ENCODE measurements at places on chromosomes 1 and 21.

DNA sequence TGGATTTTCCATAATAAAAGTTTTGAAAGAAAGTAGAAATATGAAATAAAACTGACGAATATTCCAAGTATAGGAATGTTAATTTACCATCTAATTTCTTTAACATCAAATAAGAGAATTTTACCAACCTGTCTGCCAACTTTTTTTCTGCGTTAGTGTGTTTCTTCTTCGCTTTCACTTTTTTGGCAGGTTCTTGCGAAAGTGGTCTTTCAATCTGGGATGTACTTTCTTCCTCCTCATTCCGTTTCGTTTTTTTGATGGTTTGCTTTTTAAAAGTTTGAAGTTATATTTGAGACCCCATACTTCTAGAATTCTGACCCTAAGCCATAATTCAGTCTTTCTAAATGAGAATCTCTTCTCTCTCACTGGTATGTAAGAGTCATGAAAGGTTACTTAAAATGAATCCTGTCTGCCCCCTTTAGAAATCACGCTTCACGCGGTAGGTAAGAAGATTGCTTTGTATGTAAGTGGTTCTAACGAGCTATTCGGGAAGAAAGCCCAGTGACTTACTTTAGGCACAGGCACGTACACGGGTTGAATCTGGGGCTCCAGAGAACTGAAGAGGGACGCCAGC lies 580 bp downstream of the RBM34 start:
- no peak for DNase-seq

GRCh38 chr1:114558544-114558943 lies 22.9 kb downstream of the BCAS2 start:
- no peak for DNase-seq

GRCh38 chr1:93817819-93818569 lies 61.0 kb downstream of the DNTTIP2 start:
- DNase-seq: no peak

GRCh38 chr21:41366522-41367151 lies 4.8 kb downstream of the MX2 start:
- DNase-seq: peak; percentile 38

DNA sequence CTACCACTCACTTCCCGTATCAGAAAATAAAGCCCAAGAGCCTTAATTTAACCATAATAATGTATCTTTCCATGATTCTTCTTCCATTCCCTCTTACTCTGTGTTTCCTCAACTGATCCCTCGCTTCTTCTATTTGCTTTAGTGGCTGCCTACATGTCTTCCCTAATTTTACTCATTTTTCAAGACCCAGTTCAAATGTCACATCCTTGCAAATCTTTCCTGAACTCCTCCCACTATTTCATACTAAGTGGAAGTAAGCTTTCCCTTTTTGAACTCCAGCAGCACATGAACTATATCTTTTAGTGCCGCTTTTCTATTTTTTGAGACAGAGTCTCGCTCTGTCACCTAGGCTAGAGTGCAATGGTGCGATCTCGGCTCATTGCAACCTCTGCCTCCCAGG lies 3.8 kb upstream of the NFYC start:
- no peak for DNase-seq

DNA sequence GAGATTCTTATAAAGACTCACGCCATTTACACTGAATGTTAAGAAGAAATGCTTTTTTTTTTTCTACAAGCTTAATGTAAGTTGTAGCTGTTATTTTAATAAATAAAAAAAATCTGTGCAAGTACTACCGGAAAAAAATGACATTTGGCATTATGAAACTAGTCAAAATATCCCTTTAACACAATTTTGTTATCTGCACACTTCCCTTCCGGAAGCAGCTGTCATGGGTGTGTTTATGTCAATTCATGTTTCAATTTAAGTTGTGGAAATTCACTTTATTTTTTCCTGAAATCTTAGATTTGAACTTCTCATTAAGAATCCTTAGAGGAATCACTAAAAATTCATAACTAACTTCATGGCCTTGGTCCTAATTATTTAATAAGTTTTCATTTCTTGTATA lies 308.1 kb downstream of the KCTD3 start:
- no peak for DNase-seq

GRCh38 chr1:44714532-44714931 lies 16.4 kb downstream of the RNU5D-1 start:
- no peak for DNase-seq

- DNase-seq: no peak
Measured at GRCh38 chr1:31523012-31523411, 53.3 kb upstream of the TINAGL1 start.

DNA sequence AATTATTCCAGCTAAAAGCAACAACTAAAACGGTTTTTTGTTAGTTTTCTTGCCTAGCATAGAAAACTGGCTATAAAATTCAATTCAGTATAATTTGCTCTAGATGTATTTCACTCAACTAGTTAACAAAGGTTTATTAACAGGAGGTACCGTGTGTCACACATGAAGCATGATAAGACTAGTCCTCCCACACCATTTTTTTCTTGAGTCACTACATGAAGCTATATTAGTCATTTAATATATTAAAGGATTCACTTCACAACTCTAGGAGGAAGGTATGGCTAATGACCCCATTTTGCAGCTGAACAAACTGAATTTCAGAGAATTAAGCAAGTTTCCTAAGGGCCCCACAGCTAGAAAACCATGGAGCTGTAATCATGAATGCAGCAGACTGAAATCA lies 307.8 kb upstream of the USP25 start:
- no peak for DNase-seq

DNA sequence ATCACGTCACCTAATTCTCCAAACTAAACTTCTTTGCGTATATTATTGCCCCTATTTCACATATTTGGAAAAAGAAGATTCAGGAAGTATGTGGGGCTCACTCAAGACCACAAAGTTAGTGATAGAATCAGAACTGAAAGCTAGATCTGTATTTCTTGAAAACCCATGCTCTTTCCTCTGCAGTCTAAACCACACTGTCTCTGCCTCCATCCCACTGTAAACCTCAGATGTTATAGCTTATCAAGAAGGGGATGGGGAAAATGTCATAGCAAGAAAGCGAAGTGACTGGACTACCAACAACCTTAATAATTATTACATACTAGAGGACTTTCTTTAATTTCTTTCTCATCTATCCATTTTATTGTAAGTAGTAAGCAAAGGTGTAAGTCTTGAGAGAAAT lies 257.7 kb upstream of the SGIP1 start:
- no peak for DNase-seq

DNA sequence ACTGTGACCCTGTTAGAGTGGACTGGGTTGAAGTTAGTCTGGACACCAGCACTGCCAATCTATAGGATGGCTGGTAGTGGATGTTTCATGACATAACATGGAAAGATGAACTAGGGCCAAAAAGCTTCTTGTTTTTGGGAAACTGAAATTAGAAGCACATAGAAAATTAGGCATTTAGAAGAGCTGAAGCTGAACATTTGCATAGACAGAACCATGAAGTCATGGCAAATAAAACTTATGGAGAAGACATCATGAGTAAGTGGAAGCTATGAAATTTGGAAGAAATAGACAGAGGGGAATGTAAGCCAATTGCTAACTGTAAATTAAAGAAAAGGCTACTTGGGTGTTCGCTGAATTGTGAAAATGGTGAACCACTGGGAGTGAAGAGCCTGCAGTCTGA lies 2.7 kb upstream of the S100A11 start:
- no peak for DNase-seq

GRCh38 chr1:248696261-248696660 lies 6.3 kb downstream of the OR14I1 start:
- DNase-seq: no peak

GRCh38 chr1:170545476-170545875 lies 13.5 kb downstream of the GORAB start:
- no peak for DNase-seq

- DNase-seq: no peak
Measured at GRCh38 chr1:8382608-8383505, 64.9 kb downstream of the SLC45A1 start.

GRCh38 chr1:115839679-115840237 lies 1.2 kb downstream of the NHLH2 start:
- DNase-seq: no peak

- DNase-seq: no peak
Measured at GRCh38 chr1:209989525-209989924, 51.5 kb downstream of the SYT14 start.

GRCh38 chr1:43849670-43850069 lies 83.9 kb upstream of the ARTN start:
- no peak for DNase-seq

GRCh38 chr21:29943885-29944284 lies 4.1 kb upstream of the GRIK1 start:
- DNase-seq: no peak

DNA sequence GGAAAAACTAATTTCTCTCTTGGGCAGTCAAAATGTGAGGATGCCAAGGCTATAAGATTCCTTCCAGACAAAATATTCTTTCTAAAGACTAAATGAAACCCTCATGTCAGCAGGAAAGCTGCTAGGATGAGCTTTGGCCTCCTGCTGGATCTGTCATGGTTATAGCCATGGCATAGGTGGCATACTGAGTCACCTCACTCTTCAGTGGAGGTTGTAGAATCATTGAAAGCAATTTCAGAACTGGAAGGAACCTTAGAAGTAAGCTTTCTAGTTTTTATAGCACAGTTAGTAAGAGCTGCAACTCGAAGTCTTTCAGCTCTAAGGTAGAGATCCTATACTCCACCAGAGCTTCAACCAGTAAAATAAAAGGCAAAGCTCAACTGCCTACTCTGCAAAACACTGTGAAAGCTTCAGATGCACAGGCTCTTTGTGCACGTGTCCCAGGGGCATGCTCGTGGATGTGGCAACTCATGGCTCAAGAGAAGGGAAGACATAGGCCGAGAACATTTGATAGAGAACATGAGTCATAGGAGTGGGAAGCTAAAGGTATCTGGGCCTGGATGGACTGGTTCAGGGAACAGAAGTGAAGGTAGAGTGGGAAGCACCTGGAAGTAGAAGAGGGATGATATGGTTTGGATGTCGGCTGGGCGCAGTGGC lies 5.8 kb downstream of the AVPR1B start:
- DNase-seq: no peak

DNA sequence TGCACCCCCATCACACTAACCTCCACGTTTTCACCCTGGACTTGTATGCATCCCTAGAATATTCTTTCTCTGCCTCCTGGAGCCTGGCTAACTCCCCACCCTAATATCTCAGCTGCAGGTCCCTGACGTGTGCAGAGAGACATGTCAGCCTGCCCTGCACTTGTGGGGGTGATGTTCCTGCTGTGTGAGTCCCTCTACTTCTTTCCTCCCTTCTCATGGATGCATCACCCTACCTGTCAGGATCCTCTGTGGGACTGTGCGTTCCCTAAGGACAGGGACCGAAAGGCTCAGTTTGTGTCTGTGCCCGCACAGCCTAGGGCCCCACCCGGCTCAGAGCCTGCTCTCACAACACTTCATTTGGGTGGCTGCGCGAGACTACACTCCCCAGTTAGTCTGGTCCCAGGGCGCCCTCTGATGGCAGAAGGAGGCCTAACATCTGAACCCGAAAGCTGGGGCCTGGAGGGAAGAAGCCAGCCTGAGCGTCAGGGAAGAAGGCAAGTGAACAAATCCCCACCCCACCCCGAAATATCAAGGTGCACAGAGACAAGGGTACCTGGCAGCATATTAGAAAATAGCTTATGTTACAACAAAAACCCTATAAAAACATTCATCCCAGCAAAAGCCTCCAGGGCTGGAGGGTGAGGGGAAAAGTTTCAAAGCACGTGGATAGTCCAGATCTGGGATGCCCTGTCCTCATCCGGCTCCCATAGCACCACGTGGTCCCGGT lies 3.7 kb downstream of the CD52 start:
- peak; percentile 89 for DNase-seq

- DNase-seq: no peak
Measured at GRCh38 chr1:151193856-151194255, 3.9 kb upstream of the VPS72 start.

DNA sequence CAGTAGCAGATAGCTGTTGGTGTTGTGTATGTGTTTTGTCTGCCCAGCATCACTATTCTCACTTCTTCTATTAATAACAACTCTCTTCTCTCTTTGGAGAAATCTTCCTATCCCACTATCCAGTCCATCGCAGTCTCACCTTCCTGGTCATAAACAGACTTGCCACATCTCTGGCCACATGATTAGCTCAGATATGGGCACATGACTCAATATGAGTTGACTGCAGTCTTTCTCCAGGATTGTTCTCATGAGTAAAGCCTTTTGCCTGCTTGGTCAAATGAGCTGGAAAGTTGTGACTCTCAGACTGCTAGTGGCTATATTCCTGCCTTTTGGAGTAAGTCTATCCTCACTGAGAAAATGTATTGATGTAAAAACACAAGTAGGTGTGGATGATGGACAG lies 32.9 kb upstream of the TADA1 start:
- no peak for DNase-seq

GRCh38 chr1:54577612-54578011 lies 29.6 kb downstream of the ACOT11 start:
- DNase-seq: no peak

GRCh38 chr1:57423656-57424211 lies at the start of gene DAB1:
TSS of gene DAB1 (minus strand) at chr1:57424060. CDS start at chr1:57291030, 133,030 bp downstream.
- DNase-seq: no peak

- DNase-seq: no peak
Measured at GRCh38 chr1:11874624-11875023, 15.9 kb upstream of the NPPB start.

DNA sequence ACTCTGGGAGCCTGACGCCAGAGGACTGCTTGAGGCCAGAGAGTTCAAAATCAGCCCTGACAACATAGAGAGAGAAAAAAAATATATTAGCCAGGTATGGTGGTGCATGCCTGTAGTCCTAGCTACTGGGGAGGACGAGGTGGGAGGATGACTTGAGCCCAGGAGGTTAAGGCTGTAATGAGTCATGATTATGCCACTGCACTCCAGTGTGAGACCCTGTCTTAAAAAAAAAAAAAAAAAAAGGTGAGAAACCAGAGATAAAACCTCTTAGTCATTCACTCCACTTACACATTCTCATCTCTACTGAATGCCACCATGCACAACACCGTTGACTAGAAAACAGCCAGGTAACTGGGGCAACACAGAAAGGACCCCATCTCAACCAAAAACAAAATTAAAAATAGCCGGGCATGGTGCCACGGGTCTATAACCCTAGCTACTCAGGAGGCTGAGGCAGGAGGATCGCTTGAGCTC lies 178.1 kb downstream of the SLC45A1 start:
- DNase-seq: no peak

DNA sequence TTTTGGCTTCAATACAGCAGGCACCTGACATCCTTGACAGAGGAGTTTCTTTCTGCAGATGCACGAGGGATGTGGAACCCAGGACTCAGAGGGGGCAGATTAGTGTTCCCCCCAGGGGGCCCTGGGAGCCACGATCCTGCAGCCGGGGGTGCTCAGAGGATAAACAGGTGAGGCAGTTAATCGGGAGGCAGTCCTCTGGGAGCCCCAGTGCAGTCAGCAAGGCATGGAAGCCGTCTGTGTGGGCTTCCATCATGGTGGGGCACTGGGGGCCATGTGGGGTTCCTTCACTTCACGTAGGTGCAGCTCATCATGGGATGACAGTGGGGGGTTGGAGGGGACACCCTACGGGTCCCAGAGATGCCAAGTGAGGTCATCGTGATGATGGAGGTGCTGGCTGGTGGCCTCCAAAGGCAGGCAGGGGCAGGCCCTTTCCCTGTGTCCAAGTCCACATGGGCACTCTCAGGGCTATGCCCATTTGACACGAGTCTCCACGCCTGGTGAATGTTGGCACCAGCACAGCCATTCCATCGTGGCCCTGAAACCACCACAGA lies 59.3 kb upstream of the ABCG1 start:
- DNase-seq: no peak
